ENCODE measurements at places on chromosomes 4 and X.

DNA sequence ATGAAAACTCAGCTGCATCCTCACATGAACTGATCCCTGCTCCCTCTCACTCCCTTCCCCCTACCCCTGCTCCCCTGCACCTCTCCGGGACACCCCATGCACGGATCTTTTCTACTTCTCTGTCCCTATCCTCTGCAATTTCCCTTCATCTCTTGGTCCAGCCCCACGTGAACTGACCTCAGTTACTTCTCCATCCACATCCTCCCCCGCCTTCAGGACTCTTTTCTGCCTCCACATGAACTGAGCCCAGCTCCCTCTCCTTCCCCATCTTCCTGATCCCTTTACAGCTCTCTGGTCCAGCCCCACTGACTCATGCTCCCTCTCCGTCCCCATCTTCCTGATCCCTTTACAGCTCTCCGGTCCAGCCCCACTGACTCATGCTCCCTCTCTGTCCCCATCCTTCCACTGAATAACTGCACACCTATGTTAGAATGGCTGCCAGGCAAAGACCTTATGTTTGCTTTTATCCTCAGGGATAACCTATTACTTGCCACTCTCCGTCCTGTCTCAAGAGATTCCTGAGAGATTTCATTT, 5.6 kb downstream of the CETN2 start:
- DNase-seq, result no peak

GRCh38 chr4:72786401-72786990, 217.5 kb upstream of the ADAMTS3 start:
- no peak for DNase-seq

DNA sequence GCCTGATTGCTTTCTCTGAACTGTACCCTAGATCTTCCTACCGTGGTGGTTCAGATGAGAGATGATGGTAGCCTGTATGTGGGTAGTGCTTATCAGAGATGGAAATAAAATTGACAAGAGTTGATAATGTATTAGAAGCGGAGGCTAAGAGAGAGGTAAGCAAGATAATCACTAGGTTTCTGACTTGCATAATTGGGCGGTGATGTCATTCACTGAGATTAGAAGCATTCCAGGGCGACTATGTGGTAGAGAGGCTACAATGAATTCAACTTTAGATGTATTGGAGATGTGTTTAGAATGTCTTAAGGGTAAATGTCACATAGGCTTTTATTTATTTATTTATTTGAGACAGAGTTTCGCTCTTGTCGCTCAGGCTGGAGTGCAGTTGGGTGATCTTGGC, 415 bp upstream of the TENM3 start:
- no peak for DNase-seq

- no peak for DNase-seq
Observed at GRCh38 chr4:159303435-159303834, 200.6 kb downstream of the RAPGEF2 start.

- DNase-seq, result no peak
Observed at GRCh38 chr4:10381146-10381545, 76.1 kb downstream of the ZNF518B start.

- DNase-seq, result no peak
Observed at GRCh38 chr4:52234561-52235440, 183.7 kb downstream of the SPATA18 start.

DNA sequence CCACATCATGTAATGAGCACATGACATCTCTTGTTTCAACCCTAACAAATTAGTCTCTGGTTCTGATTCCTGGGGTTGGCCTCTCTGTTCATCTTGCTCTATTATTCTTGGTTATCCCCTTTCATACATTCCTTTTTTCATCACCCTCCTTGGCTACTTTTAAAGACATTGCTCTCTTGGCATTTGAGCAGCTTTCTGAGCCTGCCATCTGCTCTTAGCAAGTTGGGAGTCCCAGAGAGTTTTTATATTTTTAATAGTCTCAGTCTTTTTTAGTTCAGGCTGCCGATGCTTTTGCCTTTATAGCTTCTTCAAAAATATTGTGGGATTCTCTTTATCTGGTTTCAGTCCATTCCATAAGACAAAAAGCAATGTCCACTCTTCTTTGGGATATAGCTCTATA, 1270.9 kb downstream of the ADGRL3 start:
- DNase-seq, result no peak

- no peak for DNase-seq
Observed at GRCh38 chr4:74368596-74368995, 3.7 kb downstream of the EREG start.

DNA sequence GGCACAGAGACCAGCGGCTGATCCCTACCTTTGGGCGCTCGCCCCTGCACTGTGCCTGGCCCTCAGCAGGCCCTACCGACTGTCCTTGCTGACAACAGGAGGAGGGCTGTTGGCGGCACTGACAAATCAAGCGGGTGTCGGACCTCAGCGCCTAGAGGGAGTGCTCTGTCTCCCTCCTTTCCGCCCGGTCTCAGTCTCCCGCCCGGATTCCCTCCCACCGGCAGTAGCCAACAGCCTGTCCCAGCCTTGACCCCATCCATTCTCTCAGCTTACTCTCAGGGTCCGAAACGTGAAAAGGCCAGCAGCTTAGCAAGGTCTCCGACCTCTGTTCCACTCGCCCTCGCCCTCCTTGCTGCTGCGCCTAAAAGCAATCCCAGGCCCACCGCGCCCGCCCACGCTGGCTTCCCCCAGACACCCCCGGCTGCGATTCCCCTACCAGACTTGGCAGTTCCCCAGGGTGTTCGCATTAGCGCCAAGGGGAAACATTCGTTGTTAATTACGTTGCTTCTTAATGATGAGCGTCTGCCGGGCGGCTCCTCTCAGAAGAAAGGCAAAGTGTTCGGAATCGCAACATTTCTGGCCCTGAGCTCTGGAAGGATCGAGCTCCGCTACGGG, 96.2 kb downstream of the SOWAHB start:
- DNase-seq, result no peak

GRCh38 chrX:48696909-48697727, 584 bp downstream of the SUV39H1 start:
- DNase-seq, result no peak

DNA sequence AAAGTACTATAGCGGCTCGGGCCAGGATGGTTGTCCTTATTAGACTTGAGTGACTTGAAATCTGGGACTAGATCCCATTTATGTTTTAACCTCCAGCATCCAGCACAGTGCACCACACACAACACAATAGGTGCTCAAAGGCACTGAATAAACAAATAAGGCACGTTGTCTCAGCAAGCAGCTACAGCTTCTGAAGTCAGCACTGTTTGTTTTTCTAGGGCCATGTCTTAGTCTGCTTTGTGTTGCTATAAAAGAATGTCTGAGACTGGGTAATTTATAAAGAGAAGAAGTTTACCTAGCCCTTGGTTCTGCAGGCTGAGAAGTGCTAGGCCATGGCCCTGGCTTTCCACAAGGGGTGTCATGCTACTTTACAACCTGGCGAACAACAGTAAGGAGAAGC, 102.1 kb upstream of the LNX1 start:
- DNase-seq, result no peak

DNA sequence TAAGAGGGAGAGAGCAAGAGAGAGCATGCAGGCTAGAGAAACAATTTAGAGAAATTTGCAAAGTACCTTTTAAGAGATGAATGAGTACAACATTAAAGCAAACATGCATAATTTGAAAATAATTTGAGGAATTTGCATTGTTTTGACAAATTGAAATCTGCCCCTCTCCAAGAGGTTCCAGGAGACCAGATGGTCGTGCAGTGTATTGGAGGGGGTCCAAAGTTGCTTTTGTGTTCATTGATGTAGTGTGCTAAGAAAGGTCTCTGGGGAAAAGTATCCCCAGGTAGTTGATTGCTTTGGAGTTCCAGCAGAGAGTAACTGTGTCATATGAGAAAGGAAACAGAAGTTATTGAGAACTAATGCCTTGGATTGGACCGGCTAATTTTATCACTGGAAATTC, 635.0 kb upstream of the TENM3 start:
- DNase-seq, result no peak

DNA sequence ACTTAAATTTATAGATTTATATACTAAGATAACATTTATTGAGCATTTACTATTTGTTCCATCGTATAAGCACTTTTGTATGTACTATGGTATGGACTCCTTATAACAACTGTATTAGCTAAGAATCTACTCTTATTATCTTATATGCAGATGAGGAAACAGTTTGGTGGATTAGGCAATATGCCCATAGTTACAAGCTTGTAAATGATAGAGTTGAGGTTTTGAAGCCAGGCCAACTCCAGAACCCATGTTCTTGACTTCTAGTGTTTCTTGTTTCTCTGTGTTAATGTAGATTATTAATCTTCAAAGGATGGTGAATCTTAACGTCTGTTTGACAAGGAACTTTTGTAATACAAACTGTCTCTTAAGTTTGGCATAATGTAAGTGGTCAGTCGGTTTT, 71.3 kb downstream of the STIM2 start:
- no peak for DNase-seq

DNA sequence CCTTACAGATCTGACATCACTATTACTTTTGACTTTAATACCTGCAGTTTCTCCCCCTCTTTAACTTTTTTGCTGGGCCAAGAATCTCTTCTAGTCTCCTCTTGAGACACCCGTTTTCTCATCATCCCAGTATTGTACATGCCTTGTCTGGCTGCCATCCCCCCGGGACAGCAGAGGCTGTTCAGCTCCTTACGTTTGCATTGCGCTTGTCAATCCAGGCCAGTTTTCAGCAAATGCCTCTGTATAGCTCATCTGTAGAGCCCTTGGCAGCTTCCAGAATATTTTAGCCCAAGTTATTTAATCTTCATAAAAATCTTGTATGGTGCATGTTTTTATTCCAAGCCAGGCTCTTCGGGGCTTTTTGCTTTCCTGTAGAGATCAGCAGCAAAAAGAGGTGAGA, 22.3 kb upstream of the HOPX start:
- no peak for DNase-seq

GRCh38 chr4:75547647-75548387, 8.0 kb upstream of the ODAPH start:
- no peak for DNase-seq

DNA sequence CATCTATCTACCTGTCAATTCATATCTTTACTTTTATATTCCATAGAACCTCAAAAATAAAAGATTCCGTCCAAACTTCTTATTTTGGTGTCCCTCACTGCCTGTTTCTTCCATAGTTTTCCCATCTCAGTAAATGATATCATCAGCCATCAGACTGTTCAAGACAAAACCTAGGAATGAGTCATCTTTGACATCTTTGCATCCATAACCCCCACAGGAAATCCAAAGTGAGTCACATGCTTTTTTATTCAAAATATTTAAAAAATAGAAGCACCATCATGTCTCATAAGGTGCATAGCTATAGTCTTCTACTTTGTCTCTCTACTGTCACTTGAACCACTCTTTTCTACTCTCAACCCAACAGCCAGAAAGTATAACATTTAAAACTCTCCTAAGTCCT, 29.9 kb upstream of the CXXC4 start:
- no peak for DNase-seq

DNA sequence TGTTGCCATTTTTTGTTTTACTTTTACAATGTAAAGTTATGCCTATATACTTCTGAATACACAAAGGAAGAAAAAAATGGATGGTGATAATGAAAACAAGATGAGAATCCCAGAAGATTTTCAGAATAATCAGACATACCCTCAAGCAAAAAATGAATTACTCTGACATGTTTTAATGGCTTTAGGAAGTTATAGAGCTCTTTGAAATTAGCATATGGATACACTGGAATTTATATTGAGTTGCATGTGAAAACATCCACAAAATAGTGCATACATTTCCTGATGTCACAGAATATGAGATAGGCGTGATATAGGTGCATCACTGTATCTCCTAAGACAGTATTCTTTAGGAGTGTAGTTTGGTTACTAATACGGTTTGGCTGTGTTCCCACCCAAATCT, 351.3 kb downstream of the SLC7A11 start:
- DNase-seq, result no peak

DNA sequence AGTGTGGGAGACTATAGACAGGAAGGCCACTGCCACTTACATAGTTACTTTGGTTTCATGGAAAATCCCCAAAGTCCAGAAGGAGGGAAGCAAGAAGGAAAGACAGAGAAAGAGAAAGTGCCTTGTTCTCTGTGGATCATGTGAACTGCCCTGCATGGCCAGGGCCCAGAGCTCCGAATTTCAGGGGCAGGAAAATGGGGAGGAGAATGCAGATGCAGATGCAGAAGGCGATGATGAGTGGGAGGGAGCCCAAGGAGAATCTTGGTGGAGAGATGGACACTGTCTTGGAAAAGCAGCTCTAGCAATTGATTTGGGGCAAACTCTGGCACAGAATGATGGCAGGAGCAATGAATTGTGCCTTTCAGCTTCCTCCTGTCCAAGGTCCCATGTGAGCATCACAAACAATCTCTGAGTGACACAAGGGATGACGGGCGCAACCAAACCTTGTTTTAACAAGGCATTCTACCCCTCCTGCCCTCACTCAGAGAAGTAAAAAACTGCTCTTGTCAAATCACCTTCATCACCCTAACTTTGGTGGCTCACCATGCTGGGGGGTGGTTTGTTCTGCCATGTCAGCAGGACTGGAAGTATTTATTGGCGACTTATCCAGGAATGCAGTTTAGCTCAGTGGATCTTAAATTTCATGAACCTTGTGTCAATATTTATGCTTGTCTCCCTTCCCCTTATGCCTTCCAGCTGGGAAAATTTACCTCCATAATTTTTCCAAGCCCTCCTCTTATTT, 53.5 kb downstream of the TSC22D3 start:
- DNase-seq, result no peak

DNA sequence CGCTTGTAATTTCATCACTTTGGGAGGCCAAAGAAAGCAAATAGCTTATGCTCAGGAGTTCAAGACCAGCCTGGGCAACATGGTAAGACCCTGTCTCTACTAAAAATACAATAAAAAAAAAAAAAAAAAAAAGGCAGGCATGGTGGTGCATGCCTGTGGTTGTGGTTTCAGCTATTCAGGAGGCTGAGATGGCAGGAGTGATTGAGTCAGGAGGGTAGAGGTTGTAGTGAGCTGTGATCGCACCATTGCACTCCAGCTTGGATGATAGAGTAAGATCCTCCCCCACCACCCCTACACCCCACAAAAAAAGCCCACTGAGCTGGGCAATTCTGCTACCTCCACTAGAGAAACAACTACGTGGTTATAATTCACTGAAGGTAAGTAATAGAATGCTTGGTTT, 118.8 kb upstream of the PCDH18 start:
- DNase-seq, result no peak

GRCh38 chr4:20253735-20254409, 2.2 kb downstream of the SLIT2 start:
- DNase-seq, result no peak

- no peak for DNase-seq
Observed at GRCh38 chrX:42384956-42385355, 393.0 kb downstream of the PPP1R2C start.

DNA sequence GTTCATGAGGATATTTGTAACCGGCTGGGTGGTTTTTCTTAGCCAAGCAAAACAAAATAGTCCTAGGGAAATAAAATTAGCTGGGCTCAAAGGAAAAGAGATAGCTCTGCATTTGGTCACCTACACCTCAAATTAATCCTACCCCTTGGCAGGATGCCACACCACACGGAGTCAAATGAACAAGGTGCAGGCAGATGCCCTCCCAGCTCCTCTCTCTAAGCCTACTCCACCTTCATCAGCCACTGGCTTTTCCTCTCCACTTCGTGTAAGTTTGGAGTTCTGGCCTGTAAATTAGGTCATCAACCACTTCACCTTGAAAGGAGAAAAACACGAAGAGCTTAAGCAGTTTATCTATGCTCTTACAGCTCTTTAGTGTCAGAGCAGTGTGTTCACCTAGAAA, 1.4 kb downstream of the DDIT4L start:
- no peak for DNase-seq

- no peak for DNase-seq
Observed at GRCh38 chr4:129359461-129359860, 263.5 kb downstream of the C4orf33 start.

- DNase-seq, result no peak
Observed at GRCh38 chr4:44651425-44651824, at the start of gene YIPF7. Gene YIPF7 (minus strand): TSS chr4:44651625. CDS start chr4:44650100, 1,525 bp downstream.
